ENCODE measurements at places on chromosomes 7 and 10.

DNA sequence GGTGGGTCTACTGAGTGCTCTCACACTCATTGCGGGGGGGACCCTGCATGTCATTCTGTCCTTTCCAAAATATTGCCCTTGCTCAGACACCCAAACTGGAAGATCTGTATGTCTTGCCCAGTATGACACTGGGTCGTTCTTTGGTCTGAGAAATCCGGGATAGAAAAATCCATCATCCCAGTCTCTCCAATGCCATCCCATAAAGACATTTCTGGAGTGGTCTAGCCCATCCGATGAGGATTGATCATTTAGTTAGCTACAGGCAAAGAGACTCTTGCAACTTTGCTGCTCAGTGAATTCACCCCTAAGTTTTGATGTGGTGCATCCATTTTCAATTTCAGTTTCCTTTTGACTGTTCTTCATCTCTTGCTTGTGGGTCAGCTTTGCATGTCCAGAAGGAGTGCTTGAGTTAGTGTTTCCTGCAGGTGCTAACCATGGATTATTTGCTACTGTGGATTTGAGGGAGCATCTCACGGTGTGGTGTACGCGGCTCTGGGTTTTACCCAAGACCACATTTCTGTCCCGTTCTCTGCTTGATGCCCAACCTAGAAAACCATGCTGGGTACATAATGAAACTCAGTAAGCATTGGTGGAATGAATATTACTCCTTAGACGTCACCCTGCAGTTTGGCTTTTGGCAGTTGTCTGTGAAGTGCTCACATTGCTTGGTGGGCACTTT is 247.0 kb upstream of the MKI67 start:
- no peak for DNase-seq

DNA sequence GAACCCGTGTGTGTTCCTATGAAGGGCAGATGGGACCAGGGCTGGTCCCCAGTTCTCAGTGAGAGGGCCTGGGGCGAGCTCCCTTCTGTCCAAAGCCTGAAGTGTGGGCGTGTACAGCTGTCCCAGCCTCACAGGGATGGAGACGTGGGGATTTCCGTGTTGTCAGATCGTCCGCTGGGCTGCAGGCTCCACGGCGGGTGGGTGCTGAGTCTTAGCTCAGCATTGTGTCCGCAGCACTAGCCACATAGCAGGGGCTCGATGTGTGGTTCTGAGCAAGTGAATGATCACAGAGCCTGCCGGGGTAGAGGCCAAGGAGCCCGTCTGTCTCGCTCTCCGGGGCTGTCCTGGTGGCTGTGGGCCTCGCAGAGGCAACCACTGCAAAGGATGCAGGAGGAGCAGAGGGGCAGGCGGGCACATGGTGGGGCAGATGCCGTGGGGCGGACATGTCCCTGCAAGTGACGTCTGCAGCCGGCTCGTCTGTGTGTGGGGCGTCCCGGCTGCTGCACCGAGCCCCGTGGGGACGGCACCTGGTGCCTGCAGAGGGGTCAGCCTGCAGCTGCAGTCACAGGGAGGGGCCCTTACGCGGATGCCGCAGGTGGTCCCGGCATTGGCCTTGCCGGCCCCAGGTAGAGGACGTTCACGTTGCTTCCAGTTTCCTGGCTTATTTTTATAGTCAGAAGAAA is 30.9 kb downstream of the FAM20C start:
- no peak for DNase-seq

GRCh38 chr7:31094271-31094670 is 42.2 kb downstream of the ADCYAP1R1 start:
- DNase-seq: no peak

DNA sequence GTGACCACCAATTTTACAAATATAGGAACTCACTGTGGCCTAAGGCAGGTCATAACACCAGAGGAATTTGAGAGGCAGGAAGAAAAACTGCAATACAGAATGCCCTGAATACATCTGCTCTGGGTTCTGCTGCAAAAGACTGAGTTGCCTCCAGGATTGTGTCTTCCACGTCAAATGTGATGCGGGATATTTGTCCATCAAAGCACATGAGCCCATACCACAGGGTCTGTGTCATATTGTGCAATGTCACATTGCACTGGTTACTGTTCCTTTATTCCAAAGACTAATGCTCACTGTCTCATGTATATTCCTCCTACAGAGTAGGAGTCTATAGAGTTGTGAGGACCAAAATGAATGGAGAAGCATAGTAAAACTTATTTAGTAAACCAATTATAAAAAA is 58.6 kb upstream of the ABCB4 start:
- DNase-seq: no peak

DNA sequence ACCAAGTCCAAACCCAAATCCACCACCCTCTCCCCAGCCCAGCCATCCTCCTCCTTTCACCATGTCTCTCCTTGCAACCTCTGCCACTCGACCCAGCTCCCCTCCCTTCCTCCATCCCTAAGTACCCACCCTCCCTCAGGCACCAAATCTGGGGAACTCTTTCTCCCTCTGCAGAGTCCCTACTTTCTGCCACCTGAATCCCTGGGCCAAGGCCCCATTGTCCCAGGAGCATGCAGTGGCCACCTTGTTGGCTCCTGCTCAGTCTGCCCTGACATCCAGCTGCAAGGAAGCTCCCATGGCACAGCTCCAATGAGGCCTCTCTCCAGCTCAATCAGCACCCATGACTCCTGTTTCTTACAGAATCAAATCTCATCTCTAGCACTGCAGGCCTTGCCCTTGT is 5.5 kb upstream of the UNC5B start:
- DNase-seq: no peak

DNA sequence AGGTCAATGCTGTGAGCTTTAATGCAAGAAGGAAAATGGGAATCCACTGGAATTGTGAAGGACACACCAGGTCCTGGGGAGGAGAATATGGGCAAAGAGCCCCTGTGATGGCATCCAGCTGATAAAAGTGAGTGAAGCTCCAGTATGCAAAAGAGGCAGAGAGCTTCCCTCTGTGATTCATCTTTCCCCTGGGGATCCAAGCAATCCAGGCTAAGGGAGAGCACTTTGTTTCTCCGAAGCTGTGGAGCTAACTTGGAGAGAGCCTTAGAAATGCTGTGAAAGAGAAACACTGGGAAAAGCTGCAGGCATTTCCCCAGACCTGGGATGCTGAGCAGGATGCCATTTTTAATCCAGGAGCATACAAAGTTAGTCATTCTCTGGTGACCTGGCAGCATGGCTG is 489.5 kb downstream of the SH2D4B start:
- no peak for DNase-seq
